ENCODE measurements at places on chromosomes 13 and 19.

DNA sequence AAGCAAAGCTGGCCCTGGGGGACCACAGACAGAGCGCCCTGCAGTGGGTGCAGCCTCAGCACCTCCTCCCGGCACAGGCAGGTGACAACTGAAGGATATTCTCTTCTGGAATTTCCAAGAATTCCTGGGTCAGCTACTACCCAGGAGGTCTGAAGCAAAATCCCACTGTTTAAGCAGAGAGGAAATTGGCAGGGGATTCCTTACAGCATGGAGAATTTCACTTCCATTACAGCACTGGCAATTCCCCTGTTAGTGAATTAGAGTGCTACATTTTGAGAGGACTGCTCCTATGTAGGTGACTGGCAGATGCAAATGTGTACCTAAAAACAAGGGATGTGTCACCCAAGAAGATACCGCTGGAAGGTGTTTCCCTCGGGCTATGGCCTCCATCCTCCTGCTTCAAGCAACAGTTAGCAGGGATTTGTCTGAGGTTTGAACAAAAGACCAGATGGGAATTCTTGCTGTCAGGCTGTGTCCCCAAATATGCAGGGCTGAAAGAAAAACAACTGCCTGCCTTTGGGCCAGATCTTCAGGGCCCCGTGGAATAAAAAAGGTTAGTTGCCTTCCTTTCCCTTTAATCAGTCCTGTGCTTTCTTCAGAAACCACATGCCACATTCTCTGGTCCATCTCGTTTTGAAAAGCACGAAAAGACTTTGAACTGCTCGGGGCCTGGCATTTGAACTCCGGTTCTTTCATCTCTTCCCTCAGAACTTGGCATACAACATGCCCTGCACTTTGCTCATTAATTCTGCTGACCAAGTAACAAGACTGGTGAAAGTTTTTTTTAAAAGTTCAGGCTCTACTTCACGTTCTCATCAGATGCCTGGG is 296.4 kb downstream of the DNAJC15 start:
- DNase-seq, result no peak

GRCh38 chr19:58572026-58572817 is 913 bp downstream of the MZF1 start:
- DNase-seq, result no peak

GRCh38 chr13:94640721-94641120 is 39.1 kb downstream of the GPR180 start:
- no peak for DNase-seq

GRCh38 chr19:39103151-39103550 is 19.0 kb downstream of the ACP7 start:
- no peak for DNase-seq

DNA sequence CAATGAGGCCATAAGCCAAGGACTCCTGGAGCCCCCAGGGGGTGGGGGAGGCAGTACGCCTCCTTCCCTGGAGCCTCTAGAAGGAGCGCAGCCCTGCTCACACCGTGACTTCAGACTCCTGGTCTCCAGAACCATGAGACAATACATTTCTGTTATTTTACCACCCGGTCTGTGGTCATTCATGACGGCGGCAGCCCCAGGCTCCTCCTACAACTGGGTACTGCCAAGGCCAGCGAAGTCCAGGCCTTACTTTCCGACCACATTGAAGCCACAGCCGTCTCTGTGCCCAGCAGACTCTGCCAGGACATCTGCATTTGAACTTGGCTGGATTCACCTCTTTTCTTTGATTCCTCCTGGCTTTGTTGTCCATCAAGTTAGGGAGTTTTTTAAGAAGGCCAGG is 10.5 kb downstream of the GNG7 start:
- no peak for DNase-seq

GRCh38 chr19:33150852-33151518 is 19.1 kb downstream of the WDR88 start:
- DNase-seq, result no peak

DNA sequence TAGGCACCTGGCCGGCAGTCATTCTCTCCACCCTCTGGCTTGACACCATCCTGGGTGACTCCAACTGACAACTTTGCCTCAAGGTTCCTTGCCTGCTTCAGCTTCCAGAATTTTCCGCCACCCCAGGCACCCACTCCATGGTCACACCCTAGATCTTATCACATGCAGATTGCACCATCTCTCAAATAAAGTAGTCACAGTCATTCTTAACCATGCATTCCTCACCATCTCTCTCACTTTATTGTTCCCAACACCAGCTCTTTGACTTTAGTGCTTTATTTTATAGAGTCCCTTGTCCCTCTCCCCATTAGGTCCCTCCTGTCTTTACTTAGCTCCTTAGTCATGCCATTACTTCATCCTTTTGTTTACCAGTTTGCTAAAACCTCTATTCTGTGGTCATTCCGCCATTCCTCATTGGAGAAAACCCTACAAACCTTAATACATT is 351.7 kb downstream of the SPRY2 start:
- DNase-seq, result no peak

- DNase-seq, result no peak
These were observed 16.5 kb upstream of the RNF17 start for GRCh38 chr13:24747248-24748060.

GRCh38 chr19:18282021-18282787 is 782 bp upstream of the JUND start:
- no peak for DNase-seq

- DNase-seq, result no peak
These were observed 90.4 kb downstream of the TBC1D4 start for GRCh38 chr13:75391432-75392100.

- no peak for DNase-seq
These were observed 599.7 kb upstream of the SLITRK1 start for GRCh38 chr13:84481958-84482357.

- DNase-seq, result no peak
These were observed 1514.7 kb upstream of the MIR17HG start for GRCh38 chr13:89832827-89833226.

DNA sequence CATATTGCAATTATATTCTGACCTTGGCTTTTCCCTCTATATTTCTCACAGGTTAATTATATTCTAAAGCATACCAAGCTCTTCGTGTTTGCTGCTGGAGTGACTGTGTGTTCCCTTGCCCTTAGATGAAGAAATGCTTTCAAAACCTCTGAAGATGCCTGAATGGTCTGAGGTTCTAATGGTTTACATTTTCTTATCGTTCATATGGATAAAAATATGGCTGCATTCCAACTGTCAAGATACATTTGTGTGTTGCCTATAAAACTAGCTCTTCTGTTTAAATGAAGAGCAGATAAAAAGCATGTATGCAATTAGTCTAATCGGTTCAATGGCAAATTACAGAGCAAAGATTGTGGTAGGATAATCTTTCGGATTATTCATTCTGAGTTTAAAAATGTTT is 68.4 kb upstream of the ANKRD10 start:
- no peak for DNase-seq

DNA sequence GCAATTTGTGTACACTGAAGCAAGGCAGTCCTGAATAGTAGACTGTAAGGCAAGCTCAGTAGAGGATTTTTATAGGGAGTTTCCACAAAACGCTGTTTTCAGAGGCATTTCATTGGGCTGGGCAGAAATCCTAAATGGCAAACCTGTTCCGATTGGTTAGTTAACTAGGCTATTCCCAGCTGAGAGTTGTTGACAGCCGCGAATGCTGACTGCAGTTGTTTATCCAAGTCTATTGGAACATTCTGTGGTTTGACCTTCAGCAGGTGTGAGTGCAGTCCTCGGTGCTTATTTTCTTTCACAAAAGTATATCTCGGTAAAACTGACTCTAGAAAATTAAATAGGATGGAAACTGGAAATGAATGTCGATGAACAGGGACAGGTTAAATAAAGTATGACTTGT is 45.4 kb downstream of the TPT1 start:
- DNase-seq, result no peak

GRCh38 chr13:40024967-40025714 is 369.7 kb downstream of the COG6 start:
- no peak for DNase-seq

DNA sequence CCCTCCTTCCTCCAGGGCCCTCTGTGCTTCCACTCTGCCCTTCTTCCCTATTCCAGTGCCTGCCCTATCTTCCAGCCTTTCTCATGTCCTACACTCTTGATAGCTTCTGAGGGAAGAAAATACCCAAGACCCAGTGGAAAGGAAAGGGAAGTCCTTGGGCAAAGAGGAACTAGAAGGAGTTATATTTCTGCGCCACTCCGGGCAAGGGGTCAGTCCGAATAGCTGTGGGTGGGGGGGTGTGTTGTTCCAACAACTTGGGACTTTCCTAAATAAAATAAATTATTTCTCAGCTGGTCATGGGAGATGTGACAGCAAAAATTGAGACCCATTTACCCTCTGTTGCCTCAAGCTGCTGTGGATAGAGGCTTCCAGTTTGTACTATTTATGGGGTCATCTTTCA is 23.2 kb downstream of the CABP5 start:
- DNase-seq, result no peak

GRCh38 chr19:46497773-46498172 is 2.1 kb upstream of the PNMA8B start:
- DNase-seq, result no peak

GRCh38 chr13:52767949-52768516 is 28.4 kb upstream of the CNMD start:
- DNase-seq, result no peak
